ENCODE measurements at places on chromosomes 7 and 10.

DNA sequence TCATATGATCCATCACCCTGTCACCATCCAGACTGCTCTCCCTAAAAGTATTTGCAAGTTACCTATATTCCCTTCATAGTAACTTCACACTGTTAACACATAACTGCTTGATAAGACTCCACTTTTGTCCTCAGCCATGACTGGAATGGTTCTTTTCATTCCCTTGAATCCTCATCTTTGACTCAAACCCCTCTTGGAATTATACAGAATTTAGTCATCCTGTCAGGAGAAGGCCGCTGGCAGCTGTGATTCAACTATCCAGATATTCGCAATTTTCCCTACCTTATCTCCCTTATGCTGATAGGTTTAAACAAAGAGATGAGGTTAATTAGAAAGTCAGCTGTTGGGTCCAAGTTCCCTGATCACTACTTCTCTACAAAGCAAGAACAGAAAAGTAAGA is 143.0 kb upstream of the HPS1 start:
- no peak for DNase-seq

GRCh38 chr10:59833810-59834209 is 72.5 kb downstream of the CCDC6 start:
- no peak for DNase-seq

DNA sequence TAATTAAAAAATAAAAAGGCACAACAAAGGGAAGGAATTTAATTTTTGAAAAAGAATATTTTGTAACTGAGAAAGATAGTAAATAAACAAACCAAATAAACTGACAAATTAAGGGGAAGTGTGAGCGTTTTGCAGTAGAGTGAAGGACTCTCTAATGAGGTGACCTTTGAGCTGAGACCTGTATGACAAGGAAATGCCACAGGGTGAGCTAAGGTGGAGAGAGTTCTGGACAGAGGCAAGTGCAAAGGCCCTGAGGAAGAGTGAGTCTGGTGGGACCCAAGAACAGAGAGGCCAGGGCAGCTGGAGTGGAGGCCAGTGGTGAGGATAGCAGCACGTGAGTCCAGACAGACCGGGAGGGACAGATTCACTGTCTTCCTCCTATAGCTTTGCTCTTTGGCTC is 179.4 kb downstream of the CACNB2 start:
- no peak for DNase-seq

- no peak for DNase-seq
Observed at GRCh38 chr10:103845972-103846371, 9.4 kb downstream of the SH3PXD2A start.

GRCh38 chr10:22319980-22320558 is 830 bp upstream of the BMI1 start:
- DNase-seq = no peak

DNA sequence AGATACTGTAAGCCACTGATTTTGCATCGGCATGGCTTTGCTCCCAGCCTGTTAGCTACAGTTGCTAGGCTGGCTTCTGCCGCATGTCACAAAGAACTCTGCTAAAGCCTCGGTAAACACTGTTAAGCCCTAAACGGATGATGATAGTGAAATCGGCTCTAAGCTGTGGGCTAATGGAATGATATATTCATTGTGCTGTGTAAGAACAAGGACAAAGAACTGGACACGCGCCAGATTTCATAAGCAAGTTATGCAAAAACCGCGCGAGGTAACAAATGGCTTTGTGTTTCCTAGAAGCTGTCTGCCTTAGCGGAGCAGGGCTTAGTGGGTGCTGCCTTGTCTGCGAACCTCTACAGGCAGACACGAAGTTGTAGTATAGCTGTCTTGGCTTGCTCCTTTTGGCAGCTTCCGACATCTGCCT is 331.3 kb upstream of the COBL start:
- no peak for DNase-seq

- no peak for DNase-seq
Observed at GRCh38 chr7:126699707-126700106, 553.0 kb downstream of the GRM8 start.

DNA sequence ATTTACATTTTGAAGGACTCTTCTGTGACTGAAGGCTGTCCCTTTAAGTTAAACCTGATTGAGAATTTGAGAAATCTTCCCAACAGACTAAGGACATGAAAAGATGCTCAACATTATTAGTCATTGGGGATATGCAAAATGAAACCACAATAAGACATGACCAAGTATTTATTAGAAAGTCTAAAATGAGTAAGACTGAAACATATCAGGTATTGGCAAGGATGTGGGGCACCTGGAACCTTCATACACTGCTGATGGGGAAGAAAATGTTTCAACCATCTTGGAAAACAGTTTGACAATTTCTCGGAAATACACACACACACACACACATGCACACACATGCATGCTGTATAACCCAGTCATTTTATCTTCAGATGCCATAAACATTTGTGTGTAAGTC is 132.1 kb upstream of the CDK6 start:
- no peak for DNase-seq

- no peak for DNase-seq
Observed at GRCh38 chr10:35661236-35661635, 19.1 kb upstream of the FZD8 start.

DNA sequence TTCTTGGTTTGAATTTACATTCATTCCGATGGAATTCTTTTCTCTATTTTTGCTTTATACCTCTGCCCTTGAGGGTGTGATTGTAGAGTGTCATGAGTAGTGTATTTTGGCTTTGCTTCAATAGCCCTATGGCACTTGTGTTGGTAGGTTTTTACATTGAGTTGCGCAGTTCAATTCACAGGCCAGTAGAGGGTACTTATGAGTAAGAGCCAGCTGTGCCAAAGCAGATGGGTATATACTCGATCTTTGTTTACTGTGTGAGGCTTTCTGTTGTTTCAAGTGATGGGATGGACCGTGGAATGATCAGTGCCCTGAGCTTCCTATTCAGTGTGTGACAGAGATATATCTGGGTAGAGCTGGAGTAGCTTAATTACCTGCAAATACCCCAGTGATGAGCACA is 4.3 kb upstream of the AKR1C3 start:
- DNase-seq = no peak

DNA sequence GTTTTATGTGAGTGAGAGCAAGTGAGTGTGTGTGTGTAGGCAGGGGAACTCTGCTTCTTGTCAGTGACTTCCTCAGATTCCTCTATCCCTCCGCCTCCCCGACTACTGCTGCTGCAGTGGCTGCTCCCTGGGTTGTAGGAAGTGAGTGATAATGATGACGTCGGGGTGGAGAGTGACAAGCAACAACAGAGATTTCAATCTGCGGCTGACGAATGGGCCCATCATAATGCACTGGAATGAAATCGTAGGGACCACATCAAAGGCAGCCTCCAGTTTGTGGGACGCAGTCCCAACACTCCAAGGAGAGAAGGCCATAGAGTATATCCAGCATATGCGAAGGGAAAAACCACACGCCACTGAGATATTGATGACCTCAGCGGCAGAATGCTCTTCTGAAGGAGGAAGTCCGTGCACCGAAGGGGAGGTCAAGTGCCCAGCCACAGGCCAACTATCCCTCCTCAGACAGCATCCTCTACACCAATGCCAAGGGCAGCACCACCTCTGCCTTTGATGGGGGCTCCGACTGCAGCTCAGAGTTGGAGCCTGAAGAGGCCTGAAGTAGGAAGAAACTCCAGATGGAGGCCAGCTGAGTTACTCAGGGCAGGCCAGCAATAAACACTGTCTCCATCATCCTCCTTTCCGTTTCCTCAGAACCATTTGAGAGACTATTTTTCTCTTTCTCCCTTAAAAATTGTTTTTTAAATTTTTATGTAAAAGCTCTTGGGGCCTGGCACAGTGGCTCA is 11.3 kb upstream of the STMP1 start:
- DNase-seq = no peak

- no peak for DNase-seq
Observed at GRCh38 chr7:50022991-50023390, 70.1 kb downstream of the ZPBP start.

DNA sequence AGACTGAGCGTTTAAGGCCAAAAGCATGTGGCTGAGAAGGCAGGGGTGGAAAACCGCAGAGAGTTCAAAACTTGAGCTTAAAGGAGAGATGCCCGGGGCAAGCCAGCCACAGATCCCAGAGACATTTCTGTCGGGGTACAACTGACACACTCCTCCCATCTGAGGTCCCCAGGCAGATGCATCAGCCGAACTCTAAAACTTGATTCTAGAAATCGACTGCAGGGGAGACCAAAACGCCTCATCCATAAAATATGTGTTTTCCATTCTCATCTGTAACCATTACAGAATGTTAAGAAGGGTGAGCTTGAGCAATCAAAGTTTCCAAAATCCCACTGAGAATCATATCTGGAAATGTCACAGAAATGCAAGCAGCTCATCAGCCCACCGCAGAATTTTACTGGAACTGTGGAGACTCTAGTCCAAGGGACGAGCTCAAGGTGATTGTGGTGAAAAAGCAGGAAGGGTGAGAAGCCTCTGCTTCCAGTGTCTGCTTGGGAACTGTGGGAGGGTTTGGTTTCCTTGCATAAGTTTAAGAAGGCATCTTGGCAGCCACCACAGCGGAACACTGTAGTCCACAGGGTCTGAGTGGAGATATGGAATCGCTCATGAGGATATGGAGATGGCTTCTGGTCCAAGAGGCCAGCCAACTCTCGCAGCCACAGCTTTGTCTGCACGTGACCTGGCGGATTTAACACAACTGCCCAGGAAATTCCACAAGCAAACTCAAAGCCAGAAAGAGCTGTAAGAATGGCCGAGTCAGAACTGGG is 249.2 kb downstream of the SFMBT2 start:
- no peak for DNase-seq

DNA sequence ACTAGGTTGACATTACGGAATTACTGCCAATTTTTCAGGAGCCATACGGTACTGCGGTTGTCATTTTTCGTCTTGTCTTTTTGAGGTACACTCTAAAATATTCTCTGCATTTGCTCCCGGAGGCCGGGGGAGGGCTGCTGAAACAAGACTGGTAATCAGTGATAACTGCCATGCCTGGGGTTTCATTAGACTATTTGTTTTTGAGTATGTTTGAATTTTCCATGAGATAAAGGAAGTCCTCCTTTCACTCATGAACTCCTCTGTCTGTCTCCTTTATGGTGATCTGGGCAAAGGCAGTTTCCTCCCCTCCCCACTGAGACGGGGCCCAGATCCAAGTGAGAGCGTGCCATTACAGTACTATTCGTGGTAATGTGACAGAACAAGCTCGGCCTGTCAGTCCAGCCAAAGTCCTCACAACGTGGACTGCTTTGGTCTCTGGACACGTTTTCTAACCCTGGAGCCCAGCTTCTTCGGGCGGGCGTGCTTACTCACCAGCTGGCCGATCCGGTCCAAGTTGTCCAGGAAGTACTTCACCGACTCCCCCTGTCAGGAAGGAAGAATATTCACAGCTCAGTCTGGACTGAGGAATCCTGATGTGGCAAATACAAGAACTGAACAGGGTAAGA is 45.1 kb downstream of the AMZ1 start:
- no peak for DNase-seq

- no peak for DNase-seq
Observed at GRCh38 chr10:6239213-6239991, 36.7 kb downstream of the PFKFB3 start.

DNA sequence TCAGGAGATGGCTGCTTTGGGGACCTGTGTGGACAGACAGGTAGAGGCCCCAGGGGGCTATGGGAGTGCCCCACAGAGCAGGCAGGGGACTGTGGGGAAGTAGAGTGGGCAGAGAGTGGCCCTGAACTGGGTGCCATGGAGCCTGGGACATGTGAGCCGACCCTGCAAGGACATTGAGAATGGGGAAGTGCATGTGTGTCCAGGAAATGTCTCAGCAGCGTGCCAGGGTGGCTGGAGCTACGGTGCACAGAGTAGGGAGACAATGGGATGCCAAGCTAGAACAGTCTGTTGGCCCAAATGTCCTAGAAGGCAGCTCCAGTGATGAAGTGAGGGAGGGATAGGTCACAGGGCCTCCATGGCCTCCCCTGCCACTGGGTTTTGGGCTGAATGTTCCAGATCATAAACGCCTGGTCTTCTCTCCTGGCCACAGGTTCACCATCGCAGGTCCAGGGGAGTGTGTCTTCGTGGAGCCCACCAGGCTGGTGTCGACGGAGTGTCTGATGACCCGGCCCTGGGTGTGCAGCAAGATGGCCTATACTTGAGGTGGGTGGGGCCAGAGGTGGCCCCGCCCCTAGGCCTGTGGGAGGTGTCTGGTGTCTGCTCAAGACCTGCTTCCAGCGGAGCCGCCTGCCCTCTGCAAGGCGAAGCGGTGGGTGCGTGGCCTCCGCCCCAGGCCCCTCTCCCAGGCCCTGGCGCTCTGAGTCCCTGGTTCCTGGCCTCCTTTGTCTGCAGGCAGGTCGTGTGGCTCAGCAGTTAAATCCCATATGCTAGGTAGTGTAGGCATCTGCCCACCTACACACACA is 20.5 kb downstream of the CLEC2L start:
- no peak for DNase-seq

DNA sequence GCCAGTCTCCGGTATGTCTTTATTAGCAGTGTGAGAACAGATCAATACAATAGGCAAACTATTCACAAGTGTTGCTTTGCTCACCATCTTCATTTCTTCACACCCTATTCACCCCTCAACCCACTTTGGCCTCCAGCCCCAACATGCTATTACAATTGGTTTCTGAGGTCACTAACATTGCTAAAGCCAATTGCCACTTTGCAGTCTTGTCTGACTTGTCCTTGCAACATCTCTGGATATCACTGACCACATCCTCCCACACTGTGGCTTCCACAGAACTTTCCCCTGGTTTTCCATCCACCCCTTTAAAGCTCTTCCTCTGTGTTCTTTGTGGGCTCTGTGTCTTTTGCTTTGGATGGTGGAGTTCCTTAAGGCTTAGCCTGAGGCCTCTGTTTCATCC is 5.2 kb upstream of the APBB1IP start:
- no peak for DNase-seq

DNA sequence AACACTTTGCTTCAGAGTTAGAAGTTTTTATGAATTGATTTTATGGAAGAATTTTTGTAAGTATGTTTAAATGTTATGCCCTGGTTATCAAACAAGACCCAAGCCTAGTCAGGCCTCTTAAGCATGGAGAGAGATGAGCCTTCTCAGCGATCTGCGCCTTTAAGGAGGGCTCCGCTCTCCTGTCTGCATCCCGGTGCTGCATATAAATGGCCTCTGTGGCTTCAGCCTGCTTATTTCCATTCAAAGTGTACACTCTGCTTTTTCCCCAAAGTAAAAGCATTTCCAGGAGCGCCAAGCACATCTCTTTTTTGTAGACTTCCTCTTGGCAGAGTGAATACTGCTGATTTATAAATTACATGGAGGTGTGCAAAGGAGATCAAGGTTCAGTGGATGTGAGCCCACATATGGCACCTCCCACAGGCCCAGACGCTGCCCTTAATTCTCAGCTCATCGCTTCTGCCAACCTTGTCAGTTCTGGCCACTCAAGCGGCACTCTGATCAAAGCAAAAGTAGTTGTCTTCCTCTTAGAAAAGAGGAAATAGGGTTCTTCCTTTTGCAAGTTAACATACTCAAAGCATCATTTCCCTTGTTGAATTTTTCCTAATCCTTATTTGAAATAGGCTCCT is 70.0 kb upstream of the SFMBT2 start:
- no peak for DNase-seq

GRCh38 chr10:84291384-84291783 is 37.0 kb upstream of the CCSER2 start:
- no peak for DNase-seq
